ENCODE measurements at places on chromosomes 7 and 10. TPM values are rescaled to one million over a fixed set of nuclear protein-coding genes. Genes with fewer than 3 reads are reported as not detected.

Gene AMPH
- total RNA-seq = 1.6 TPM

Gene PTPN20
- total RNA-seq = 0.97 TPM

Gene CLDN12
- 29.0 TPM for total RNA-seq

- no peak for DNase-seq
These were observed 48.9 kb downstream of the PYROXD2 start for GRCh38 chr10:98366062-98366530.

GRCh38 chr7:87021285-87021684 lies 38.2 kb downstream of the ELAPOR2 start:
- no peak for DNase-seq

Gene ZNF789
- total RNA-seq = 17.1 TPM

- DNase-seq = no peak
These were observed 122.6 kb downstream of the SH2D4B start for GRCh38 chr10:80660266-80660665.

Gene FAM25C
- not detected for total RNA-seq

DNA sequence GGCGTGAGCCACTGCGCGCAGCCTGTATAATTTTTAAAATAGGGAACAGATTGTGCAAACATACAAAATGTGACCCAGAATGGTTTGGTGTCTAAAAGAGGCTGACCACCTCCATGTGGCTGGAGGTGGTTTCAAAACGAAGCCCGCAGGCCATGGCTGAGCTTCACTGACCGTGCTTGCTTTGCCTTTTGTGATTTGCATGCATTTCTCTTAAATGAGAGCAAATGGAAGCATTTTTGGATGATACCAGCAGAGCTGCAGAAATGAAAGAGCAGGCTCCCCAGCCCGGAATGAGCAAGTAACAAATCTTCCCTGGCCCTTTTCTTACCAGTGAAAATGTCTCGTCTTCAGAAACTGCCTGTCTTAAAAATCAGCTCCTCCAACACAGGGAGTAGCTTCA lies 239.9 kb downstream of the CAMK1D start:
- no peak for DNase-seq

DNA sequence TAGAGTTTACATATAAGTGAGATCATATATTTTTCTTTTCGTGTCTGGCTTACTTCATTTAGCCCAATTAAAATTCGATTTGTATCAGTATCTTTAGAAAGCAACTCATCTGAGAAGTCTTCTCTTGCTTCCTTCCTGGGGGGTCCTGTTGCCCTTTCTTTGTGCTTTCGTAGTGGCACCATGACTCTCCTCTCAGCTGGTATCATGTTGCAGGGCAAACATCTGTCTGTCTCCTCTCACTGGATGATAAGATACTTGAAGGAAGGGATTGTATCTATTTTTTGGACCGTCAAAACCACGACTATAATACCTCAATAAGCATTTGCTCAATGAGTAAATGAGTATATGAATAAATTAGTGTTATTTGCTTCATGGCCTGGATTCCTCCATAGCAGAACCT lies 382.5 kb upstream of the SORCS1 start:
- DNase-seq = no peak

Gene TNRC18
- 91.8 TPM for total RNA-seq

DNA sequence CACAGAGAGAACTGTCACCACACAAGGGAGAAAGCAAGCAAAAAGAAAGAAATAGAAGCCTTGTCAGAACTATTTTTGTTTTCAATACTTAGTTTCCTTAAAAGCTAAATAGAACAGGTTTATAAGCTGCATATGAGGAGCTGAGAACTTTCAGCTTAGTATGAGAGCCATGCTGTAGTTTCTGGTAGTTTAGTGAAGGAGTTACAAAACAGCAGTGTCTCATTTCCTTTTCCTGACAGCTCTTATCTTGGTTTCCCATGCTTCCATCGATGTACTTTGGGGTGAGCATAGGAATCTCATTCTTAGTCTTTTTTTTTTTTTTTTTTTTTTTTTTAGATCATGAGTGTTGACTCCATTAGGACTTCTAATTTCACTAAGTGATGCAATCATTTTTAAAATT lies 8.6 kb upstream of the CHRM2 start:
- DNase-seq = no peak

DNA sequence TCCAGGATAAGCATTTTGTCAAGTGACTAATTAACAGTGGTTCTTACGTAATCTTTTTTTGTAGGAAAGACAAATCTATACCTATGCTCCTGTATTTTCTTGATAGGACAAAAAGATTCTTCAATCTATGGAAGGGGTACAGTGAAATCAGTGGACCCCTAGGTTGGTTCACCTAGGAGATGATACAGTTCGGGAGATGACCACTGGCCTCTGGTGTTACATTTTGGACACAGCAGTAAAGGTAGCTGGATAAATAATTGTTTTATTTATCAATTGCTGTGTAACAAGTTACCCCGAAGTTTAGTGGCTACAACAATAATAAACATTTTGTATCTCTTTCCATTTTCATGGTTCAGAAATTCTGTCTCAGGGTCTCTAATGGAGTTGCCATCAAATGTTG lies 288.2 kb upstream of the MAGI2 start:
- DNase-seq = peak; percentile 18

DNA sequence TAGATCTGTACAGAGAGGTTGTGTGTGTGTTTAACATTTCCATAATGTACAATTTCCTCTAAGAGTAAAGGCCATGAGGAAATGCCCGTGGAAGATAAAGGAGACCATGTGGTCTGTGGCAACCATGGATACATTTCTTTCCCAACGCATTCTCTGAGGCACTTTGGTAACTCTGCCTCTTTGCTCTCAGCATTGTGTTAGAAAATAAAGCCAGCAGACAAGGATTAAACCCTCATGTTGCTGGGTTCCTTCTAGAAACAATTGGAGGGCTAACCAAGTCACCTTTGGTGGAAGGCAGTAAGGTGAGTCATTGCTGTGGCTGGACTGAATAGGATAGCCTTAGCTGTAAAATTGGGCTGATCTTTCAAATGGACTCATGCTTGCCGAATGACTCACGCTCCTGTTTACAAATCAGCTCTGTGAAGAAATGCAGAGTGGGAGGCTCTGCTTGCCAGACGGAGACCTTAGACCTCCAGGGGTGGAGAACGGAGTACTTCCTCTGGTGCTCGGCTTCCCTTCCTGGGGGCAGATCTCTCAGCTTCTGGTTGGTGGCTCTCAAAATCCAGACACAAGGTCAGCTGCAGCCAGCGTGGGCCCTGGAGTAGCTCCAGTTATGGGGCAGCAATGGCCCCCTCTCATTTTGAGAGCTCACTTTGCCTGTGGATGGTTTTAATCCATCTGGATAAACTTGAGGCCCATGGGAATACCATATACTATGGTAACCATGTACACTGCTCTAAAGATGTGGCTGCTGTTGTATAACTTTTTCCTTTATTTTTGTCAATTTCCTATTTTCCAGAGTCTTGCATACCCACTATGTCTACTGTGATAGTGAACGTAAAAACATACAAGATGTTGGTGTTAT lies 137.3 kb downstream of the TCF7L2 start:
- DNase-seq = peak; percentile 7

DNA sequence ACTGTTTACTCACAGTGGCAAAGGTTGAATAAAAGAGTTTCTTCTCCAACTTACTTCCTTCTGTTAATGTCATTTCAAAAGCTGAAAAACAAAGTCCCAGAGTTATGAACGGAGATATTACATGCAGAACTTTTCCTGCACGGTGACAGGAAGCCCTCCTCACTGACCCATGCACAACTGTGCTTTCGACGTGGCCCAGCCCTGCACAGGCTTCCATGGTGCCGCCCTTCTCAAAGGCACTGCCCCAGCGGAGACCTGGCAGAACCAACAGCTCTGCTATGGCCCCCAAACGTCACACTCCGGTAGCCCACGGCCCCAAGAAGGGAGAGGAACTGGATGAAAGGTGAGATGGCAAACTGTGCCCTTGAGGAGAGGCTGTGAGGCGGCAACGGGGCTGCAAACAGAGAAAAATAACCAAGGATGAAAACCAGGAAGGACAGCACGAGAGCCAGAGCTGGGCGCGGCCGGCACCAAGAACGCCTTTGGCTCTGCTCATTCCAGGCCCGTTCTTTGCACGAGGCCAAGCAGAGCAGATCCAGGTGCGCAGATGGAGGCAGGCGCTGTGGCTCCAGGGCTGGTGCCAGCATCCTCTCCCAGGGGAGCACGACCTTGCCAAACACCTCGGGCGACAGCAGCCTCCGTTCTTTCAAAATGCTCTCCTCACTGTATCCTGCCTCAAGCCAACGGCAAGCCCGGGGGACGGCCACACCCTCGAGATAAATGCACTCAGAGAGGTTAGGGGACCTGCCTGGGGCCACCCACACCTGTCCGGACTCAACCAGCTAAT lies 7.0 kb upstream of the FUOM start:
- no peak for DNase-seq

DNA sequence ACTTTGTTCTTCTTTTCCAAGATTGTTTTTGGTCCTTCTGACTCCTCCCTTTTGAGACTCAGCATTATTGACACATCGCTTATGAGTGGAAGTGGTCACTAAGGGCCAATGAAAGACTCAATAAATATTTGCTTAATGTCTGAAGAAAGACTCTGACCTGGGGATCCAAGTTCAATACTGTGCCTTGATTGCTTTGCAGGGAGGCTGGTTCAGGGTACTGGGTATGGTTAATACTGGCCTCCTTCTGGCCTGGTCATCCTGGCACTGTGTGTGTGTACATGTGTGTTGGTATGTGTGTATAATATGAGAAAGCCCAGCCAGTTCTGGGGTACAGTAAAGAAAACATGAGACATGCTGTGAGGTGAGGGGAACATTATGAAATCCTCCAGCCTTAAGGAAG lies 7.6 kb upstream of the PDZD8 start:
- no peak for DNase-seq

Gene STAG3
- 1.9 TPM for total RNA-seq

Gene TMEM213
- not detected for total RNA-seq

GRCh38 chr7:18896343-18896975 lies 221.0 kb downstream of the TWIST1 start:
- DNase-seq = no peak

GRCh38 chr10:54402576-54402975 lies 398.5 kb downstream of the PCDH15 start:
- peak; percentile 31 for DNase-seq

GRCh38 chr7:135965602-135966001 lies 11.6 kb downstream of the MTPN start:
- DNase-seq = no peak

Gene FAM25A
- total RNA-seq = not detected

DNA sequence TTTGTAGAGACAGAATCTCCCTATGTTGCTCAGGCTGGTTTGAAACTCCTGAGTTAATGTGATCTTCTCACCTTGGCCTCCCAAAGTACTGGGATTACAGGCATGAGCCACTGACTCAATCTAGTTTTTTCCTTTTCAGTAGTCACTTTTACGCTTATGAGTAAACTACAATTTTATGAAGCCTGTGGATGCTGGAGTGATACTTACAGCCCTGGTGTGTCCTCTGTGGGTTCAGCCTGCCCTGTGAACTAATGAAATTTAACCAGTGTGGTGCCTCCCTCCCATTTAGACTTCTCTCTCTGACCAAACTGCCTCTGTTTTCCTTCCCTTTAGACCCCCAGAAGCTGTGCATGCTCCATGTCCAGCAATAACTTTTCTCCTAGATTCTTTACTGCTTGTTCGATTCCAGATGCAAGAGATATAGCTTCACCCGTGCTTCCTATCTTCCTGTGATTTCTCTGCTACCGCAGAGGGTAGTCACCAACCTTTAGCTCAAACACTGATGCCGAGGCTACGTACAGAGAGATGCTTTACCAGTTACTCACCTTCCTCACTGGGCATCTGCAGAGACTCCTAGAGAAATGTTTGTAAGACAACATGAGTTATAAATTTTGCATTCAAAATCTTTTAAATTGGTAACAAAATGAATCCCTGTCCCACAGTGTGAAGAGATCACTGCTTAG lies 90.8 kb downstream of the KIAA1217 start:
- DNase-seq = no peak

GRCh38 chr7:83410989-83411591 lies 237.8 kb downstream of the SEMA3E start:
- DNase-seq = no peak
